ENCODE measurements at places on chromosomes 4 and X.

GRCh38 chr4:142563682-142564291, 282.3 kb downstream of the INPP4B start:
- no peak for DNase-seq

DNA sequence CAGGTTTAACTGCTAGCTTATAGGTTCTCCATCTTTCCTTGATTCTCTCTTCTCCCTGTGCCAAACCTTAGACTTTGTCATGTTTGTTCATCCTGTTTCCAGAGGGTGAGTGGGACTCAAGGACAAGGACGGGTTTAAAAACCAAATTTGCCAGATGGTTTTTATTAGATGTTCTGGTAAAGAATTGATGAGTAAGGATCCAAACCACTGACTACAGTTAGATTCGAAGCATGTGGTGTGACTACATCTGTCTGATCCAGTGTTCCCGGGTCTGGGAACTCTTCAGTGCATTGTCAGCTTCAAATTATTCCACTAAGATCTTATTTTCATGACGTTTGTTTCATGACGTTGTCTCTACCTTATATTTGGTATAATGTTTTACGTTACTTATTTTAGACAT, 37.5 kb downstream of the MTMR1 start:
- DNase-seq, result no peak

DNA sequence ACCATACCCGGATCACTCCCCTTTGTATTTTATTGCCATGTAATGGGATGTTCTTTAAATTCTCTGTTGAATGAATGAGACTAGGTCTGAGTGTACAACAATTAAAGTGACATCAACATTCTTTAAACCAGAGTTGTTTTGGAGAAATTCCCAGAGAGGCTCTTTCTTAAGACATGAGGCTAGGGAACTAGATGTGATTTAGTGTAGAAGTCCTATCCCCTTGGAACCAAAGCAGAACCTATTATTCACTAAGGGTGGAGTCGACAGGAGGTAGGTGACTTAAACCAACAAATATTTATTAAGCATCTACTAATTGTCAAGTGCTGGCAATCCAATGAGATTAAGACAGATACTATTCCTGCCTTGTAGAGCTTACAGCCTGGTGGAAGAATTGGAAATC, 1.7 kb downstream of the EIF1AX start:
- no peak for DNase-seq

DNA sequence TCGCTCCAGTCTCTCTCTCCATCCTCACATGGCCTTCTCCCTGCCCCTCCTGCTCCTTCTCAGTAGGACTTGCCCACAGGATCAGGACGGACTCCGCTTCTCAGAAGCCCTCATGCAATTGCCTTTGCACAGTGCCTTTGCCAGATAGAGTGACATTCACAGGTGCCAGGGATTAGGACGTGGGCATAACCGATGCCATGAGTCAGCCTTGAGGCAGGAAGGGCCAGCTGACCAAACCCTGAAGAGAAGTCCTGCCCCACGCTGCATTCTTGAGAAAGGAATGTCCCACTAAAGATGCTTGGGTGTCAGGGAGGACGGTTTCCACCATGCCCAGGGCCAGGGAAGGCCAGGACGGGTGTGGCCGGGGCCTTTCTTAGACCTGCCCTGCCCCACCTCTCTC, 6.6 kb upstream of the GRPEL1 start:
- DNase-seq, result no peak

- DNase-seq, result no peak
These were observed 31.5 kb downstream of the PRPS1 start for GRCh38 chrX:107659768-107660167.

DNA sequence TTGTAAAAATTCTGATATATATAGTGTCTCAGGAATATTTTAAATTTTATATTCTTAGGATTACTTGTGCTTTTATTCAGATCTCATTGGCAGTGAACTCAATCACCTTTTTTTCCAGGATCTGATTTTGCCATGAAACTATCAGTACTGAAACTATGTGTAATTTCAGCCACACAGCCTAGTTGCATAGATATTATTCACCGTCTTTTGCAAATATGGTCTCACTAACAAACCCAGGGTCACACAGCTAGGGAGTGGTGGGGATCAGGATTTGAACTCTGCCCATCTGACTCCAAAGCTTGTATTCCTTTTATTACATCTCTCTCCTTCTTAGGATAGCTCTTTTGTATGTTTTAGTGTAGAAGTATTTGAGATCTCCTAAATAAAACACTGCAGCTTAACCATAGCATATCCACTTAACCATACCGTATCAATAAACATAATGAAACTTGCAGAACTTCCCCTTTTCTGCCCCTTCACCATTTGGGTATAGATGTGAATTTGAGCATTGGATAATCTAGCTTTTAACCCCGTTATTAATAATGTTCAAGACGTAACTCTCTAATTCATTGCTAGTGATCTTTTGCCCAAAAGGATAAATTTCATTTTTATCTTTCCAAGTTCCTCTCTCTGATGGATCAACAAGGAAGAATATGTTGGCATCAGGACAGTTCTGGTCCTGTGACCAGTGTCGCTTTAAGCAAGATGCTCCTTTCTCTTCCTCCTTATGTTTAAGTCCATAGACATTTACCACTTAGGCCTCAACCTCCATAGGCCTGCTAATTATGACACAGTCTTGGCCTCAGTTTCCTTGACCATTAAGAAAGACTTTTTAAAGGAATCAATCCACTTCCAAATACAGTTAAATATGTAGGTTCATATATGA, 74.6 kb downstream of the RAPGEF2 start:
- DNase-seq, result no peak

DNA sequence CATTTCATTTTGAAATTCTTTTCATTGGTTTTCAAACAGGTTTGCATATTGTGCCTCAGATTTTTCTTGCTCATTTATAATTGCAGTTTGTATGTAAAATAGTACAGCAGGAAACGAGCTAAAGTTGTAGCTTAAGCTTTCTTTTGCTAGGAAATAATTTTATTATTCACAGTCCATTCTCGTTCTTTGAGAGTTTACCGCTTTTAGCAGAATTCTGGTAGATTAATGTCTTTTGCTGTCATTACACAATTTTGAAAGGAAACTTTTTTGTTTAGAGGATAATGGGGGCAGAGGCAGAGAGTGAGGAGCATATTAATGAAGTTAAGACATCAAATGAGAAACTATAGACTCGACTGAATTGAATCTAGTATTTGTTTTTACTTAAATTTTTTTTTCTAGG, 10.5 kb downstream of the LSM6 start:
- no peak for DNase-seq

DNA sequence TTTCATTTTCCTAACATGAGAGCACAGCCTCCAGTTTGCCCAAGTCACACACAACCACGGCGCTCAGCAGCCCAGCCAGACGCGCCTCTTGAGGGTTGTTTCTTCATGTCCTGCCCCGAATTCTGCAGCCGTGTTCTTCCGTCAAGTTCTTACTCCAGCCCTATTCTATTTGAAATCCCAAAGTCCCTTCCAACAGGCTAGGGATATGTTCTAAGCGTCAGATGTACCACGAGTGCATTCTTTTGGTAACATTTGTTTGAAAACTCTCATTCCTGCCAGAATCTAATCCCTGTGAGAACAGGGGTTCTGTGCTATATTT, 23.1 kb downstream of the ACSL1 start:
- no peak for DNase-seq

DNA sequence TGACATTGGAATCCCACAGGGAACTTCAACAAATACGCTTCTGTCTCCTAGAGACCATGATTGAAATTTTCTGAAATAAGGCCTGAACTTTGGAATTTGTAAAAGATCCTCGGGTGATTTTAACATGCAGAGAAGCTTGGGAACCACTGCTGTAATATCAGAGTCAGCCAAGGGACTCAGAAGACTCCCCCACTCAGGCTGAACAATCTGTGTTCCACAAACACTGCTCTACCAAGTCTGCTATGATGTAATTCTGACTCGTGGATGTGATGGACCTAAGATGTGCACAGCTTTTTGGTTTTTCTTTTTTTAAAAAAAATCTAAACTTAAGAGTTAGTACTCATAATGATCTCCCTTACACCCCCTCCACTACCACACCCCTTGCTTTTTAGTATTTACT, 26.0 kb downstream of the LRP2BP start:
- DNase-seq, result no peak

DNA sequence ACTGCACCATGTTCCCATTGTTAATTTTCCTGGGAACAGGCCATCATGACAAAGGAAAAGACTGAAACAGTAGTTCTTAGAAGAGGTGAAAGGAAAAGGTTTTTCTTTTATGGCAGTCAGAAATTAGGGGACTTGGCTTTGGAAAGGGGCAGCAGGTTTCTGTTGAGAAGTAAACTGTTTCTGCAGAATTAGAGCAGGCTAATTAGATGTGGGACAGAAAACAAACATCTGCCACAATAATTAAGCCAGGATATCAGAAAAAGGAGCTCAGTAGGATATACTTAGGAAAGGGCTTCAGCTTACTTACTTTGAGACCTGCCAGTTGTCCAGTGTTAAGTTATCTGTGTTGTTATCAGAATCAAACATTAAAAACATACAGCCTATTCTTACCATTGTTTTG, 36.7 kb upstream of the STPG2 start:
- DNase-seq, result no peak

DNA sequence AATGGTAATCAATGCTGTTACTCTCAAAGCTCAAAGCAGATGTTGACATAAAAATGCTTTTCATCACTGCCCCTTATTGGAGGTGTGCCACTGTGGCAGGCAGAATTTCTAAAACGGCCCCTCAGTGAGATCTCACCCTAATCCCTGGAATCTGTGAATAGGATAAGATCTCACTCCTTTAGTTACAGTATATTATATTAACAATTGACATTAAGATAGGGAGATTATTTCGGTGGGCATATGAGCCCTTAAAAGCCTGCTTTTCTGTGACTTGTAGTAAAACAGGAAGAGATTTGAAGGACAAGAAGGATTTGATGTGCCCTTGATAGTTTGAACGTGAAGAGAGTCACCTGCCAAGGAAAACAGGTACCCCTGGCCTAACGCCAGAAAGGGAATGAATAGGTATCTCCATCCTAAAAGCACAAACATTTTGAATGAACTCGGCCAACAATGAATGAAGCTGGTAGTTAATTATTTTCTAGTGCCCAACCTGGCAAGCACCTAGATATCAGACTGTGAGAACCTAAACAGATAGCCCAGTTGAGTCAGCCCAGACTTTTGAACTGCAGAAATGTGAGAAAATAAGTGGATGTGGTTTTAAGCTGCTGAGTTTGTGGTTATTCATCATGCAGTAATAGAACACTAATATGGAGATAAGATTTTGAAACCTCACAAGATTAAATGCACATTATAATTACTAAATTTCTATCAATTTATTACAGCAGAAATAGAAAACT, 881.6 kb downstream of the PCDH18 start:
- no peak for DNase-seq

GRCh38 chr4:7861440-7861881, 78.2 kb downstream of the AFAP1 start:
- no peak for DNase-seq

DNA sequence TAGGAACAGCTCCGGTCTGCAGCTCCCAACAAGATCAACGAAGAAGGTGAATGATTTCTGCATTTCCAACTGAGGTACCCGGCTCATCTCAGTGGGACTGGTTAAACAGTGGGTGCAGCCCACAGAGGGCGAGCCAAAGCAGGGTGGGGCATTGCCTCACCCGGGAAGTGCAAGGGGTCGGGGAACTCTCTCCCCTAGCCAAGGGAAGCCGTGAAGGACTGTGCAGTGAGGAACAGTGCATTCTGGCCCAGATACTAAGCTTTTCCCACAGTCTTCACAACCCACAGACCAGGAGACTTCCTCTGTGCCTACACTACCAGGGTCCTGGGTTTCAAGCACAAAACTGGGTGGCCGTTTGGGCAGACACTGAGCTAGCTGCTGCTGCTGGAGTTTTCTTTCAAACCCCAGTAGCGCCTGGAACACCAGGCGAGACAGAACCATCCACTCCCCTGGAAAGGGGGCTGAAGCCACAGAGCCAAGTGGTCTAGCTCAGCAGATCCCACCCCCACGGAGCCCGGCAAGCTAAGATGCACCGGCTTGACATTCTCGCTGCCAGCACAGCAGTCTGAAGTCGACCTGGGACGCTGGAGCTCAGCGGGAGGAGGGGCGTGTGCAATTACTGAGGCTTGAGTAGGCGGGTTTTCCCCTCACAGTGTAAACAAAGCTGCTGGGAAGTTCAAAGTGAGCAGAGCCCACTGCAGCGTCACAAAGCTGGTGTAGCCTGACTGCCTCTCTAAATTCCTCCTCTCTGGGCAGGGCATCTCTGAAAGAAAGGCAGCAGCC, 84.6 kb downstream of the THOC2 start:
- no peak for DNase-seq

GRCh38 chrX:48649102-48649501, 34.5 kb upstream of the WAS start:
- DNase-seq, result no peak

DNA sequence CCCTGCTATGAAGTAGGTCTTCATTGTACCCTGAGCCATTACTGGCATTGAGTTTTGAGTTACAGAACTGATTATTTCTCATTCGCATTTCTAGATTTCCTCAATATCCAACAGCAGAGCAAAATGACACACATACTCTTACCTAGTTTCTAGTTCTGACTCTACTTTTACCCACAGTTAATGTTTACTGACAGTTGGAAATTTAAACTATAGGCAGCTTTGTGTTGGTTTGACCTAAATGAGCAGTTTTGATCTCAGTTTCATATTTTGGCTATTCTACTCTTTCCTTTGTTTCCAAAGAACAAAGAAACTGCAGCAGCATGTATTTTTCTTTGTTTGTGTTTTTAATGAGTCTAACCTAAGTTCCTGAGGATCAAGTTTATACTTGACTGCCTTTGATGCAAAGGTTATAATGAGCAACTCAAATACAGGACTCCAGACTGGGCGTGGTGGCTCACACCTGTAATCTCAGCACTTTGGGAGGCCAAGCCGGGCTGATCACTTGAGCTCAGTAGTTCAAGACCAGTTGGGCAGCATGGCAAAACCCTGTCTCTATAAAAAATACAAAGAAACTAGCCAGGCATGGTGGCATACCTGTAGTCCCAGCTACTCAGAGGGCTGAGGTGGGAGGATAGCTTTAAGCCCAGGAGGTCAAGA, 30.4 kb downstream of the TXK start:
- no peak for DNase-seq

GRCh38 chrX:9062641-9063040, 28.7 kb upstream of the FAM9B start:
- DNase-seq, result no peak

DNA sequence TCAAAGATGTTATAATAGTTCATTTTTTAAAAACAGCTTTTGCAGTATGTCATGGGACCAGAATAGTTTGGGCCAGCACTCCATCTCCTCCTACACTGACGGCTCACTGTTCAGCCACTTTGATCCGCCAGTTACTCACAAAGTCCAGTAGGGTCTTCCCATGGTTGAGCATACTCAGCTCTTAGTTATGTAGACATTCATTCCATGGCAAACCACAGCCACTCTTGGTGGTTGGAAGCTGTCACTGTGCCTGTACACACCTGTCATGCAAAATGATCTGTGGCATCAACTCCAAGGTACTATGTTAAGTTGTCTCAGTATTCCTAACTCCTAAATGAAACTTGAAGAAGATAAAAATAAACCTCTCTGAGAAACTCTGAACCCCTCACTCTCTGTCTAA, 127.2 kb downstream of the NR3C2 start:
- no peak for DNase-seq
